A673 (cell line): ENCODE measurements at places on chromosomes 12 and 14. TPM values are rescaled to one million over a fixed set of nuclear protein-coding genes. Genes with fewer than 3 reads are reported as not detected.

KRT80 gene
- total RNA-seq: 0.33 and 1.0 TPM in 2 replicates

PRPH gene
- total RNA-seq: not detected in 2 replicates

KRT79 gene
- not detected in 2 replicates for total RNA-seq

MSI1 gene
- total RNA-seq: 3.6 and 8.8 TPM in 2 replicates
